ENCODE measurements at places on chromosomes 2 and 18. TPM values are rescaled to one million over a fixed set of nuclear protein-coding genes. Genes with fewer than 3 reads are reported as not detected.

Gene CENPA
- total RNA-seq = 1.9 TPM

Gene SMYD1
- total RNA-seq = not detected

Gene EVX2
- total RNA-seq = not detected

Gene HNRNPA3
- total RNA-seq = 81.6 TPM

Gene ACADL
- total RNA-seq = 9.2 TPM

Gene LOXL3
- total RNA-seq = 16.1 TPM

Gene GNAL
- total RNA-seq = 49.8 TPM

Gene MC2R
- not detected for total RNA-seq
